Fibroblast of lung (primary cell): ENCODE measurements at places on chromosomes 5 and 9. TPM values are rescaled to one million over a fixed set of nuclear protein-coding genes. Genes with fewer than 3 reads are reported as not detected.

The CFAP77 gene
- 0.26 TPM in 1 of 2 replicates, not detected in the other for total RNA-seq

The PCDHA4 gene
- total RNA-seq = 0.51 and 1.2 TPM in 2 replicates

The CCDC107 gene
- 15.4 and 20.6 TPM in 2 replicates for total RNA-seq

The ENTPD2 gene
- total RNA-seq = under 0.01 TPM in 2 replicates

The SLC36A2 gene
- total RNA-seq = not detected in 2 replicates

The RLN2 gene
- total RNA-seq = not detected in 2 replicates

The SPATA31C1 gene
- total RNA-seq = not detected in 2 replicates

The TCF7 gene
- 1.0 and 3.1 TPM in 2 replicates for total RNA-seq

The NMUR2 gene
- total RNA-seq = not detected in 2 replicates

The KCNV2 gene
- total RNA-seq = not detected in 2 replicates

DNA sequence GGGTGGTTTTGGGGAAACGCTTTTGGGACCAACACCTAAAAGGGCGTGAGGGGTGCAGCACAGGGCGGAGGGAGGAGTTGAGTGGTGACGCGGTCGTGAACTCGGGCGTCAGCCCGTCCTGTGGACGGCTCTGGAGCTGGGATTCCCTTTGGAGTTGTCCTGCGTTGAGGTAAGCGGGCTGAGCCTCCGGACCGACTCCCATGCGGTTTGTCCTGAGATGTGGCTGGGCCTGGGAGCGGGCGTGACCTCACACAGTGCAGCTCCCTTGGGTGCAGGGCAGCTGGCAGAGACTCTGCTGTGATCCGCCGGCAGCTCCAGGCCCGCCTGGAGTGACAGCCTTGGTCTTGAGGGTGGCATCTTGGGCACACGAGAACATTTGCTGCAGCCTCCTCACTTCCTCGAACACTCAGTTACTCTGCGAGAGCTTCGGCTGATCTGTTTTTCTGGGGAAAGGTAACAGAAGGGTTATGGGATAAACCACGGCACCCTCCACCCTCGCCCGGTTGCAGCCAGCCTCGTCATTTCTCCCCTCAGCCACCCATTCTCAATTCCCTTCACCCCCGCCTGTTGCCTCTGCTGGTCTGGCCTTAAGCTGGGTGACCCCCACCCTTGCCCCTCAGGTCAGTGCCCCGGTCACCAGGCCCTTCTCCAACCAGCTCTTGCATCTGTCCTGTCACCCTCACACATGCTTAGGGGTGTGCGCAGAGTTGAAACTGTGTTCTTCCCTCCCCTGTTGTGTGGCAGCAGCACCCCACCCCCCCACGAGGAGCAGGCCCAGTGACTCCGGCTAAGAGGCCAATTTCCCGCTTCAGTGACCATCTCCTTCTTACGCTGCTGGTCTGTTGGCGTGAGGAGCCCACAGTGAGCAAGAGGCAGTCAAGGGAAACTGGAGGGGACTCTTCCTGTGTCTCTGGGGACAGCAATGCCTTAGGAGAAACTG lies 94.2 kb upstream of the COL5A1 start:
- no peak overlapping the region for H3K4me3 ChIP-seq
- no peak for DNase-seq
- no peaks in the 10 kb centered on the region for H3K36me3 ChIP-seq
- peaks cover 20% of the 10 kb centered on the region for H3K4me1 ChIP-seq
- no peaks in the 10 kb centered on the region for H3K27me3 ChIP-seq

GRCh38 chr5:91129748-91130147 lies 253.4 kb downstream of the ARRDC3 start:
- H3K27me3 ChIP-seq = no peaks in the 10 kb centered on the region
- no peaks in the 10 kb centered on the region for H3K36me3 ChIP-seq
- H3K27ac ChIP-seq = no peak overlapping the region
- DNase-seq = no peak
- H3K4me3 ChIP-seq = no peak overlapping the region

- no peak overlapping the region for H3K4me3 ChIP-seq
- no peaks in the 10 kb centered on the region for H3K36me3 ChIP-seq
- no peak for DNase-seq
- no peak overlapping the region for H3K27ac ChIP-seq
Observed at GRCh38 chr5:166916021-166916420, 1375.4 kb upstream of the WWC1 start.

DNA sequence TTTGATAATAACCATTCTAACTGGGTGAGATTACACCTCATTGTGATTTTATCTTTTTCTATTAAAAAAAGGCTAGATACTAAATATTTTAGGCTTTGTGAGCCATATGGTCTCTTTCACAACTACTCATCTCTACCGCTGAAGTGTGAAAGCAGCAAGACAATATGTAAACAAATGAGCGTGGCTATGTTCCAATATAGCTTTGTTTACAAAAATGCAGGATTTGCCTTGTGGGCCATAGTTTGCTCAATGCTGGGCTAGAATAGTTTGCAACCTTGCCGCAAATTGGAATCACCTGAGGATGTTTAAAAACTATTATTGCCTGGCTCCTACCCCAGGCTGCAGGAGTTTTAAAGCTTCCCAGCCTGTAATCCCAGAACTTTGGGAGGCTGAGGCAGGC lies 10.2 kb upstream of the GPR150 start:
- H3K4me3 ChIP-seq = no peak overlapping the region
- H3K4me1 ChIP-seq = no peaks in the 10 kb centered on the region
- H3K27me3 ChIP-seq = no peaks in the 10 kb centered on the region
- no peak overlapping the region for H3K27ac ChIP-seq
- peak; percentile 27 for DNase-seq
- no peaks in the 10 kb centered on the region for H3K36me3 ChIP-seq

DNA sequence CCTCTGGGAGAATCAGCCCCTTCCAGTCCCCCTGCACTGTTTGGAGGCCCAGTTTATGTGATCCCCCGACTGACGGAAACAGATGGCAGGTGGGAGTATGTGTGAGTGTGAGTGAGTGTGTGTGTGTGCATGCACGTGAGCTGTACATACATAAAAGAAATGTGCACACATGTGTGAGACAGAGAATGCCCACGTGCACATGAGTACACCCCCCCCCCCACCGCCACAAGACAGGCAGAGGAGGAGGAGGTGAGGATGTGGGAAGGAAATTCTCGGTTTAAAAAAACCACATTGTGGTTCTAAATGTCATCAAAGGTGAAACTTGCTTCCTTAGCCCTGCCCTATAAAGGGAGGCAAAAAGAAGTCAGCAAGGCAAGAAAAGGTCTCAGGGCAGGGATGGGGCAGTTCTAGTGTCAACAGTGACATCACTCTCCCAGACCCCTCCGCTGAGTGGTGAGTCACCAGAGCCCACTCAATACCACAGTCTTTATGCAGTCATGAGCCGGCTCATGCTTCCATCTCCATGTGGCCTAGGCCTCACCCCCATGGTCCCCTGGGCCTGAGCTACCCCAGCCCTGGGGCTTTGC lies 79.2 kb upstream of the HSPA9 start:
- H3K4me3 ChIP-seq = no peak overlapping the region
- no peaks in the 10 kb centered on the region for H3K36me3 ChIP-seq
- no peak overlapping the region for H3K27ac ChIP-seq
- peaks cover 3% of the 10 kb centered on the region for H3K27me3 ChIP-seq

GRCh38 chr9:125919565-125919964 lies 172.4 kb downstream of the PBX3 start:
- DNase-seq = peak; percentile 15
- H3K27me3 ChIP-seq = no peaks in the 10 kb centered on the region
- H3K4me1 ChIP-seq = no peaks in the 10 kb centered on the region
- H3K27ac ChIP-seq = no peak overlapping the region
- no peaks in the 10 kb centered on the region for H3K36me3 ChIP-seq

- peak overlapping the region; percentile 70 for H3K4me3 ChIP-seq
- DNase-seq = no peak
- peak overlapping the region; percentile 97 for H3K27ac ChIP-seq
Observed at GRCh38 chr9:35659340-35659739, 1.2 kb downstream of the CCDC107 start.

- no peak overlapping the region for H3K27ac ChIP-seq
- no peaks in the 10 kb centered on the region for H3K27me3 ChIP-seq
- H3K4me1 ChIP-seq = no peaks in the 10 kb centered on the region
- H3K4me3 ChIP-seq = no peak overlapping the region
- no peaks in the 10 kb centered on the region for H3K36me3 ChIP-seq
Observed at GRCh38 chr5:147635882-147636728, 126.2 kb upstream of the DPYSL3 start.

DNA sequence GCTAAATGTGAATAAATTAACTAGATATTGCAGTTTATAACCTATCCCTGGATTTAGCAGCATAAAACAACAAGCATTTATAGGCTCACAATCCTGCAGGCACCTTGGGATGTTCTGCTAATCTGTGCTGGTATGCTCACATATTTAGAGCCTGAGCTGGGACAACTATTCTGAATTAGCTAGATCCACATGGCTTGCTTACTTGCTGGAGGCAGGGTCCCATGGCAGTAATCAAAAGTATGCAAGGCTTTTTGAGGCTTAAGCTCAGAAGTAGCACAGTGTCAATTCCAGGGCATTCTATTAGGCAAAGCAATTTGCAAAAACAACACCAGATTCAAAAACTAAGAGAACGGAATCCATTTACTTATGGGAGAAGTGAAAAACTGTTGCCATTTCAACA lies 745.0 kb upstream of the ACO1 start:
- no peak overlapping the region for H3K4me3 ChIP-seq
- H3K4me1 ChIP-seq = no peaks in the 10 kb centered on the region
- H3K36me3 ChIP-seq = no peaks in the 10 kb centered on the region
- DNase-seq = no peak

GRCh38 chr9:91182429-91183225 lies 179.1 kb downstream of the AUH start:
- no peak overlapping the region for H3K4me3 ChIP-seq
- no peaks in the 10 kb centered on the region for H3K27me3 ChIP-seq
- DNase-seq = peak; percentile 43
- no peaks in the 10 kb centered on the region for H3K36me3 ChIP-seq
- peaks cover 17% of the 10 kb centered on the region for H3K4me1 ChIP-seq
- H3K27ac ChIP-seq = no peak overlapping the region

DNA sequence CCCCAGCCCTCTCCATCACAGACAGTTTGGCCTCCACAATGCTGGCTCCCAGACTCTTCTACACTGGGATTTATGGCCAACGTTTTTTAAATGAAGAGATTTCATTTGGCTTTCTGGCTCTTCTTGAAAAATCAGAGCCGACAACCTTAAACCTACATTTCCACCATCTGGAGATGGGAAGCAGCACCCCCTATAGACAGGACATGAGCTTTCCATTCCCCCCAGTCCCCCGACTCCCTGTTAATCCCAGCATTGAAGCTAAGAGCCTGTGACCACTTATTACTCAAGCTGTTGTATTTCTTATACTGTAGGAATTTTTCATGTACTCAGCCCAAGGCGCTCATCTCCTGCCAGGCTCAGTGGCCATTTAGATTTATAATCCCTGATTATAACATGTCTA lies 34.0 kb upstream of the AFAP1L1 start:
- H3K27me3 ChIP-seq = no peaks in the 10 kb centered on the region
- H3K27ac ChIP-seq = no peak overlapping the region
- H3K4me3 ChIP-seq = no peak overlapping the region
- no peak for DNase-seq
- no peaks in the 10 kb centered on the region for H3K4me1 ChIP-seq

DNA sequence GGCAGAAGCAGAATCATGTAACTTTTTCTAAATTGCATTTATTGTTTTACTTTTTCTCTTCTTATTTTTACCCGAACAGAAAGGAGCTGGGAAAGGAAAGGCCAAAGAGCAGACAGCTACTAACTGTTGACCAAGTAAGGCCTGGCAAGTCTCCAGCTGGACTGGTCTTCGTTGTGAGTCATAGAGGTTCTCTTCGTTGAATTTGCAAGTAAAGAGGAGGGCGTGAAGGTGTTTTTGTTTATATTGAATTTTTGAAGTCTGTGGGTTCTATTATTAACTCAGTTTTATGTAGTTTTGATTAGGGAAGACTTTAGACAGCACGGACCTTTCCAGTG lies 416.5 kb upstream of the CCNH start:
- no peaks in the 10 kb centered on the region for H3K27me3 ChIP-seq
- no peak overlapping the region for H3K4me3 ChIP-seq
- no peak for DNase-seq
- H3K36me3 ChIP-seq = no peaks in the 10 kb centered on the region
- no peak overlapping the region for H3K27ac ChIP-seq
- no peaks in the 10 kb centered on the region for H3K4me1 ChIP-seq

- DNase-seq = no peak
- H3K27ac ChIP-seq = no peak overlapping the region
- no peak overlapping the region for H3K4me3 ChIP-seq
- no peaks in the 10 kb centered on the region for H3K4me1 ChIP-seq
- H3K36me3 ChIP-seq = no peaks in the 10 kb centered on the region
Observed at GRCh38 chr5:26054594-26054993, 983.8 kb downstream of the CDH9 start.

DNA sequence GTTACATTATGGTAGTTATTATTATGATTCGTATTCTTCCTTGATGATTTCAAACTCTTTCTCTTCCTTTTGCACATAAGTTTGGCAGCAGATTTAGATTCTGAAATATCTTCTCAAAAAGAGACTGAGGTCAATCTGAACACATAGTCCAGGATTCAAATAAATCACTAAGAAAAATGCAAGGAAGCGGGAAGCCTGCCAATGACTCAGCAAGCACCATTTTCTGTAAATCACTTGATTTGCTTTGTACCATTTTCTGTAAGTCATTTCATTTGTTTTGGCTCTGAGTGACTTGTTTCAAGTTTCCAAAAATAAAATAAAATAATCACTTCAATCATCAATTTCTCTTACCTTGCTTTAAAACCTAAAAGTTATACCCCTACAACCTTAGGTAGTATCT lies 24.6 kb upstream of the GLIS3 start:
- H3K27ac ChIP-seq = peak overlapping the region; percentile 40
- H3K36me3 ChIP-seq = no peaks in the 10 kb centered on the region
- H3K4me1 ChIP-seq = no peaks in the 10 kb centered on the region
- peak; percentile 90 for DNase-seq
- H3K27me3 ChIP-seq = no peaks in the 10 kb centered on the region

- DNase-seq = no peak
- no peaks in the 10 kb centered on the region for H3K27me3 ChIP-seq
- H3K4me3 ChIP-seq = no peak overlapping the region
- no peaks in the 10 kb centered on the region for H3K36me3 ChIP-seq
Observed at GRCh38 chr9:89481538-89481915, 16.4 kb downstream of the SEMA4D start.

DNA sequence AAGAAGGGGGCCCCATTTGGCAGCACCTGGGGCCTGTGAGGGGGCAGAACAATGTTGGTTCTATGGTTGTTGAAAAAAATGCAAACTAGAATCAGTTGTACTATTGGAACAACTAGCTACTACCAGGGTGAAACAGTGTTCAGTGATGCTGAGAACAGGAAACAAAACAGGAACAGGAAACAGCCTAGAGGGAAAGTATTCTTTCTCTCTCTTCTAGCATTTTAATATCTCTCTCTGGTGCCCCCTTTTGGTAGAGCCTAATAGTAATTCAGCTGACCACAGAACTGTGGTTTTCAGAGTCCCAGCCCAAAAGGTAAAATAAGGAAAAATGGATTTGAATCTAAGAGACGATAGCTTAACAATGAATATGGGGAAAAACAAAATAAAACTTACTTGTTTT lies 138.0 kb upstream of the KCNN2 start:
- no peaks in the 10 kb centered on the region for H3K4me1 ChIP-seq
- H3K4me3 ChIP-seq = no peak overlapping the region
- DNase-seq = no peak
- no peak overlapping the region for H3K27ac ChIP-seq
